ENCODE measurements at places on chromosomes 2 and 18. TPM values are rescaled to one million over a fixed set of nuclear protein-coding genes. Genes with fewer than 3 reads are reported as not detected.
A peak's percentile ranks its signal among the peaks of the same experiment; 100 is the strongest.

DNA sequence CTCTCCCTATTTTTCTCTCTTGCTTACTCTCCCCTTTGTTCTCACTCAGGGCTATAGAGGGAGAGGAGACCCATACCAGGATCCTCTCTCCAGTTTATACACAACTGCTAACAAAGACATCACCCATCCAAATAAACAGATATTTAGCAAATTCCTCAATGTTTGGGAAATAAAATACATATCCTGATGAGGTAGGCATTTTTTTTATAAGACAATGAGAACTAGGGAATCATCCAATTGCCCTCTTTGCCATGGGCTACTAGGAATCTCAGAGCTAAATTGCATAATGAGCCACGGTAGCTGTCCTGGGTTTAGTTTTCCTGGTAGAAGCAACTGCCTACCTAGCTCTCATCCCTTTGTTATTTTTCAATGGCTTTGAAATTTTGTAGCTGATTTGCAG lies 27.1 kb downstream of the CAPN14 start:
- DNase-seq: no peak

GRCh38 chr18:12306752-12307700 lies 1.0 kb upstream of the TUBB6 start:
- peak; percentile 11 for DNase-seq

- DNase-seq: peak; percentile 11
These were observed 30.9 kb upstream of the COL5A2 start for GRCh38 chr2:189210250-189211087.

- no peak for DNase-seq
These were observed 601.7 kb downstream of the NR4A2 start for GRCh38 chr2:155730804-155731203.

DNA sequence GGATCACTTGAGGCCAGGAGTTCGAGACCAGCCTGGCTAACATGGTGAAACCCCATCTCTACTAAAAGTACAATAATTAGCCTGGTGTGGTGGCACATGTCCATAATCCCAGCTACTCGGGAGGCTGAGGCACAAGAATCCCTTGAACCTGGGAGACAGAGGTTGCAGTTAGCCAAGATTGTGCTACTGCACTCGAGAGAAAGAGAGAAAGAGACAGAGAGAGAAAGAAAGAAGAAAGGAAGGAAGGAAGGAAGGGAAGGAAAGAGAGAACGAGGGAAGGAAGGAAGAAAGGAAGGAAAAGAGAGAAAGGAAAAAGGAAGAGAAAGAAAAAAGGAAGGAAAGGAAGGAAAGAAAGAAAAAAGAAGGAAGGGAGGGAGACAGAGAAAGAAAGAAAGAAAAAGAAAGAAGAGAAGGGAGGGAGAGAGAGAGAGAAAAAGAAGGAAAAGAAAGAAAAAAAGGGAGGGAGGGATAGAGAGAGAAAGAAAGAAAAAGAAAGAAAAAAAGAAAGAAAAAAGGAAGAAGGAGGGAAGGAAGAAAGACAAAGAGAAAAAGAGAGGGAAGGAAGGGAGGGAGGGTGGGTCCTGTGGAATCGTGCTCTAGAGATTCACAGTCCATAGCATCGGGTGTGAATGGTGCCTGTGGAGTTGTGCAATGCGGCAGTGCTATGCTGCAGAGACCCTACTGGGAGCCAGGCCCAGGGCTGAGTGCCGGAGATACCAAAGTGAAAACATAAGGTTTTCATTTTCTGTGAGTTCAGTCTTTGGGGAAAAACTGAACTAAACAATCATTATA lies 4.6 kb upstream of the SDC1 start:
- no peak for DNase-seq

GRCh38 chr18:56433919-56434318 lies 204.5 kb downstream of the TXNL1 start:
- no peak for DNase-seq

DNA sequence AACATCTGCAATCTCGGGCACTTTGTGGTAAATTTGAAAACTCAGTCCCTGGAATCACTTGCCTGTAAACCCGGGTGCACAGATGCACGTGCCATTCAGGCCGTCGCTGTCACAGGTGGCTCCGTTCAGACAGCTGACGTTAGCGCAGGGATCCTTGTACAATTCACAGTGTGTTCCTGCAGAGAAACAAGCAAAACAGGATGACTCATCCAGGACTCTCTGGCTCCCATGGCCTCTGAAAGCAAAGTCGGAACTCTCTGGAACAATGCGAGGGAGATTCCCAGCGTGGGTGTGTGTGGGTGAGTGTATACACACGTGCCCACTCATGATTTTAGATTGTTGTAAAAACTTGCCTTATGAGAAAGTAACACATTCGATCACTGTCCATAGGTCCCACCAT lies 136.1 kb upstream of the PID1 start:
- no peak for DNase-seq

- no peak for DNase-seq
These were observed 67.1 kb downstream of the RHOB start for GRCh38 chr2:20513946-20514345.

GRCh38 chr2:224109751-224110150 lies 70.7 kb upstream of the SERPINE2 start:
- no peak for DNase-seq

DNA sequence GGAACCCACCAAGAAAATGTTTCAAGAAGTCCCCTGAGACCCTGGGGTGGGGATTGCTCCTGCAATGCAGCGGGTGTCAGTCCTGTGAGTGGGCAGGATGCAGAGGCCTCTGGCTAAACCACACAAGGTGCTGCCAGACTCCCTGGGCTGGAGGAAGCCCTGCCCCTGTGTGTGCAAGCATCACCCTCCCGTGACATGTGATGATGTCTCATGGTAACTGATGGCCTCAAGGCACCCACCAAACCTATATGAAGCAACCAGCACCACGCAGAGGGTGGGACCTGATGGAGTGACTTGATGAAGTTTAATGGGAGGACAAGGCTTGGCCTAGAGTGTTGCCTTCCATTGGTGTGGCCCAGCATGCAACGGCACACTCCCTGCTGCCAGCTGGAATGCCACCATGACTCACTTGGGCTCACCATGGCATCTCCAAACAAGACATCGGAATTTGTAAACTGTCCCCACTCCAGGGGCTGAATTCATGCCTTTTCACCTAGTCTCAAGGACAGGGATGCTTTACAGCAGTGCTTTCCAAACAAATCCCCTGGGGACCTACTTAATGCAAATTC lies 8.7 kb upstream of the SLC14A1 start:
- DNase-seq: no peak

DNA sequence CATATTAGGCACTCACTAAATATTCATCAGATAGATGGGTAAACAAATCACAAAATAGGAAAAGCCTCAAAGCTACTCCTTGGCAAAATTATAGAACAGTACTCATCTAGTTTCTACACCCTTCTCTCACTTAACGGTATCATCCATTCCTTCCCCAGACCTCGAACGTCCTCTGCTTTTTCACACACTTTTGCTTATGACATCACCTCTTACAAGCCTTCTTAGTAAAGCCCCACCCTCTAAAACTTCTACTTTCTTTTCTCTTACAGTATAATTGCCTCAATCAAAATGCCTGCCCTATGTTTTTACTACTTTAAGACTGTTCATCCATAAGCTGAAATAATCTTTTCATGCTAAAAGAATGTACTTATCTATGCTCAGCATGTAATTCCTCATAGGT lies 8.1 kb downstream of the CHN1 start:
- no peak for DNase-seq

DNA sequence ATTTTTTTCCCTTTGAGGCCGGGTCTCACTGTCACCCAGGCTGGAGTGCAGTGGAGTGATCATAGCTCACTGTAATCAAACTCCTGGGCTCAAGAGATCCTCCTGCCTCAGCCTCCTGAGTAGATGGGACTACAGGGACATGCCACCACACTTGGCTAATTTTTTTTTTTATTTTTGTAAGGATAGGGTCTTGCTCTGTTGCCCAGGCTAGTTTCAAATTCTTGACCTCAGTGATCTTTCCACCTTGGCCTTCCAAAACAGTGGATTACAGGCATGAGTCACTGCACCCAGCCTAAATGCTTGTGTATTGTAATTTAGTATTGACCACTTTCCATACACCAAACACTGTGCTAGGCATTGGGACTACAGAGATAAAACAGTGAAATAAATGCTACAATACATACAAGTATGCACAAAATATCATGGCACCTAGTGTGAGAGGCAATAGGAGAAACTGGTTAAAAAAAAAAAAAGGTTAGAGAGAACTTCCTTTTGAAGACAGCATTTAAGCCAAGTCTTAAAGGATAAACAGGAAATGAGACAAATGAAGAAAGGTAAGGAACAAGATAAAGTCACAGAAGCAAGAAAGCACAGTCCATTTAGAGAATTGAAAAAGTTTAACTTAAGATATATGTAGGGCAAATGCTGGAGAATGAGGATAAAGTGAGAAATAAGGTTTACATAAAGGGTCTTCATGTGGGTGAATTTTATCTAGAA lies 113.4 kb downstream of the GORASP2 start:
- DNase-seq: no peak

DNA sequence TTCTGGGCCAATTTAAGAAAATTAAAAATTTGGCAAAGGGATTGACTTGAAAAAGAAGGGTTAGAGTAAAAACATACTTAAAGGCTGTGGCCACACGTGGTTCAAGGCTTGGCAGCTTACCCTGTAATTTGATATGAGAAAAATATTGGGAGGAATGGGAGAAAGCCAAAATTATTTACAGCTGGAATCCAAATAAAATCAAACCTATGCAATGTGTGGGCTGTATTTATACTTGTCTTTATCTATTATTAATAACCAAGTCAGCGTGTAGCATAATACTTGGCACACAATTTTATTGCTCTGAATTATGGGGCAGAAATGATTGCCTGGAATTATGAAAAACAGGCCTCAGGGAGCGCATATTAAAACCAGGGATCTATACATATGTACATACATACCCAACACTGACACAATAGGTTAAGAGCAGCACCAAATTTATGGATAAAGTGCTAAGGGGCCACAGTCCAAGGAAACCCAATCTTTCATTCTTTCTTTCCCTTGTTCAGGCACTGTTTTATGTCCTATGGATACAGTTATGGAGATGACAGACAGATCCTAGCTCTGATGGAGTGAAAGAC lies 35.6 kb downstream of the FAM124B start:
- no peak for DNase-seq

- DNase-seq: no peak
These were observed 369.0 kb downstream of the CBLN2 start for GRCh38 chr18:72174972-72175649.

DNA sequence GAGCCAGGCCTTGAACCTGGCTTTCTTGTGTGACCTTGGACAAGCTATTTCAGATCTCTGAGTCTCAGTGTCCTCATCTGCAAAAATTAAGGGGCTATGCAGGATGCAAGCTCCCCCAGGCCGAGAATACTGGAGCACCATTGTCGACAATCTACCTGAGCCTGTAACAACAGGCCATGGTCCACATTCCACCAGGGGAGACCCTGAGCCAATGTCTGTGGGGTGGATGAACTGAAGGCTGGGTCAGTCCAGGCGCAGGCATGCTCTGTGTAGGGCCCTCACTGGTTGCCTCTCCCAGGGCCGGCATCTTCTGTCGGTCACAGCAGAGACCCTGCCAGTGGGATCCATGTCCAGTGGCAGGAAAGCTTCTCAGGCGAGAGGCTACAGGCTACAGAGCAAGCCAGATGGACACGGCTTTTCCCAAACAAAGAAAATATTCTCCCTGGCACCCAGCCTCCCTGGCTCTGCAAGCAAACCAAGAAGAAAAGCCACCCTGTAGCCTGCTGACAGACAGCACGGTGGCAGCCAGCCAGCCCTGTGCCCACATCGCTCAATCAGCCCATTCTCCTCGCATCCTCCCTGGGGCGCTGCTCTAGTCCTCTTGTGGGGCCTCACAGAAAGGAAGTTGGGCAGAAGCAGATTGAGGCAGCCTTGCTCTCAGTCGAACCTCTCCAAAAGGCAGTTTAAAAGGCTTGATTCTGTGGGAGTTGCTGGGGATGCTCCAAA lies 48.7 kb upstream of the FZD7 start:
- no peak for DNase-seq

DNA sequence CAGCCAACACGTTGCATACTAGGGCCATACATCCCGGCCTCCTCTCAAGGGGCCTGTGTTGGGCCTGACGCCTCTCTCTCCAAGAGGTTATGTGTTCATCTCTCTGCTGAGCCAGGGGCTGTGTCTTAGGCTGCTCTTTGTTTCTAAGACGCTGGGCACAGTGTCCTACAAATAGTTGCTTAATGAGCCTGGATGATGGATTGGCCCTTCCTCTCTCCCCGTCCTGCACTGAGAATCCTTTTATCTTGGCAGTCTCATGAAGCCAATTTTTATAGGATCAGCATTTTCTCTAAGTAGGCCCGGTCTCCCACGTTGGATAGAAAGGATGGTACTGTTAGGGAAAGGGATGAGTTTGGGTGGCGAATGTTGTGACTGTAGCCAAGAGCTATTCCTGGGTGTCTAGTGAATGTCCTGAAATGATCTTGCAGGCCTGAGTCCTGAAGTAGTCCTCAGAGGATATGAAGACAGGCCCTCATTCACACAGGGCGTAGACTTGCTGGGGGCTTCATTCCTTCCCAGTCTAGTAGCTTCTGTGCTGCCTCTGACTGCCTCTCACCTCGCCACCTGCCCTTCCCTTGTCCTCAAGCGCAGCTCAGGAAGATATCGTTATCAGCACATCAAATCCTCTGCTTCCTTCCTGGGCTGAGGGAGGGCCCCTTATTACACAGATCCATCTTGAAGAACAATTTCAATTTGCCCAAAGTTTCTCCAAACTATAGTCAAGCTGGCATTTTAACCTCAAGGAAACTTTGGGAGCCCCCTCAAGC lies 8.8 kb downstream of the LBH start:
- no peak for DNase-seq

GRCh38 chr2:172588931-172589330 lies 33.0 kb downstream of the PDK1 start:
- DNase-seq: no peak

The MOCOS gene
- total RNA-seq: 0.22 TPM

The LRRC30 gene
- not detected for total RNA-seq

The FIGN gene
- total RNA-seq: not detected

The CNOT9 gene
- 82.9 TPM for total RNA-seq

The FAP gene
- not detected for total RNA-seq

The CCDC74A gene
- total RNA-seq: 2.1 TPM

Measured in activated T-cell treated with anti-CD3 and anti-CD28 coated beads, Interleukin-2, amount 50 U/mL, for 72 hours (primary cell).